ENCODE measurements at places on chromosomes 16 and 17.

DNA sequence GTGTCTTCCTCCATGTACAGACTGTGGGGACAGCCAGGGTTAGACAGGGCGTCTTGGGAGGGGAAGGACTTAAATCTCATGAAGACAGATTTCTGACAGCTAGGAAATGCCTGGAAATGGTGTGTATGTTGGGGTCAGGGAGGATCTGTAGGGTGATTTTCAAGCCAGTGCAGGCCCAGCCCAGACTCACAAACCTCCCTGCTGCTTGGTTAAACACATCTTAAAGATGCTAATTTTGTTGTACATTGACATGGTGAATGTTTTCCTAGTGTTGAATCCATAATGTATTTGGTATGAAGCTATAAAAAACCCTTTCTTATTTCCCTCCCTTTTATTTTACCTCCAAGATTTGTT lies 238.3 kb downstream of the CCDC182 start:
- DNase-seq: no peak

GRCh38 chr17:75075597-75076336 lies 12.0 kb upstream of the SLC16A5 start:
- no peak for DNase-seq

- DNase-seq: no peak
Measured at GRCh38 chr17:16936536-16937310, 35.2 kb downstream of the TNFRSF13B start.

GRCh38 chr17:57637666-57638010 lies 107.5 kb downstream of the CCDC182 start:
- DNase-seq: no peak

GRCh38 chr16:29994600-29995323 lies 655 bp downstream of the HIRIP3 start:
- DNase-seq: no peak

GRCh38 chr17:57498443-57498842 lies 242.1 kb downstream of the MSI2 start:
- no peak for DNase-seq

DNA sequence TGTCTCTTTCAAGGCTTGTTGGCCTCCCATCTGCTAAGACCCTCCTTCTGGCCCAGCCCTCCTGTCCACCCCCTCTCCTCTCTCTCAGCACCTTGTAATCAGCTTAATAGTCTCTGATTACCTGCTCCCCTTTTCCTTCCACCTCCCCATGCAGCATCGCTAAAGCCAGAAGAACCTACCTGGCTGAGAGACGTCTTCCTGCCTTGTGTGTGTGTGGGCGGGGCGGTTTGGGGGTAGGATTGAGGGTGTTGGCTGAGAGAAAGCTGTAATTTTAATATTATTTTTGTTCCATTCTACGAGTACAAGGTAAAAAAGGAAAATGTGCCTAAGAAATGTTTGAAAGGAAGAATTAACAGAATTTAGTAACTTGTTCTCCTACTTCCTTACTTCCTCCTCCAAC lies 3.4 kb downstream of the DNAH9 start:
- DNase-seq: no peak

- DNase-seq: peak; percentile 87
Measured at GRCh38 chr16:30657866-30658730, at the start of gene FBRS. Gene FBRS, plus strand, starts transcription at chr16:30658431. Its CDS starts 1,088 bp downstream, at chr16:30659519.

DNA sequence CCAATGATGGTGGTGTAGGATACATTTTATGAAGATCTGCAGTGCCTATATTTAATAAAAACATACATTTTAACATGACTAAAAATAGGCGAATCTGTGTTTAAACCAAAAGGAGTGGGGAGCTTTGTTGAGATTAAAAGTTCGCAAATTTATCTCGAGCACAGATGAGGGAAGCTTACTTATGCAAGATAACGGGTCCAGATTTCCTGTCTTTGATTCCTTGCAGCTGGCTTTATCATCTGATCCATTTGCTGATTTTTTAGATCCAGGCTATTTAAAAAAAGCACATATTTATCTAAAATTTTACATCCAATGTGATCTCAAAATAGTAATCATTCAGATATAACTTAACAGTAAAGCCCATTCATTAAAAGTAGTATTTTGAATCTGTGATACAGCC lies 57.0 kb upstream of the INTS2 start:
- no peak for DNase-seq

DNA sequence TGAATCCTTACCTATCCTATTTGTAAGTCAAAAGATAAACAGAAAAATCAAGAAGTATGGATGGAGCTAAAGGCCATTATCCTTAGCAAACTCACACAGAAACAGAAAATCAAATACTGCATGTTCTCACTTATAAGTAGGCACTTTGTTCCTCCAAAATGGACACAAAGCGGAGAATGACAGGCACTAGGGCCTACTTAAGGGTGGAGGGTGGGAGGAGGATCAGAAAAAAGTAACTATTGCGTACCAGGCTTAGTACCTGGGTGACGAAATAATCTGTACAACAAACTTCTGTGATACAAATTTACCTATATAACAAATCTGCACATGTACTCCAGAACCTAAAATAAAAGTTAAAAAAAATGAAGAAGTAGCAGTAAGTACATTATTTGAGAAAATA lies 164.3 kb downstream of the PARN start:
- no peak for DNase-seq

DNA sequence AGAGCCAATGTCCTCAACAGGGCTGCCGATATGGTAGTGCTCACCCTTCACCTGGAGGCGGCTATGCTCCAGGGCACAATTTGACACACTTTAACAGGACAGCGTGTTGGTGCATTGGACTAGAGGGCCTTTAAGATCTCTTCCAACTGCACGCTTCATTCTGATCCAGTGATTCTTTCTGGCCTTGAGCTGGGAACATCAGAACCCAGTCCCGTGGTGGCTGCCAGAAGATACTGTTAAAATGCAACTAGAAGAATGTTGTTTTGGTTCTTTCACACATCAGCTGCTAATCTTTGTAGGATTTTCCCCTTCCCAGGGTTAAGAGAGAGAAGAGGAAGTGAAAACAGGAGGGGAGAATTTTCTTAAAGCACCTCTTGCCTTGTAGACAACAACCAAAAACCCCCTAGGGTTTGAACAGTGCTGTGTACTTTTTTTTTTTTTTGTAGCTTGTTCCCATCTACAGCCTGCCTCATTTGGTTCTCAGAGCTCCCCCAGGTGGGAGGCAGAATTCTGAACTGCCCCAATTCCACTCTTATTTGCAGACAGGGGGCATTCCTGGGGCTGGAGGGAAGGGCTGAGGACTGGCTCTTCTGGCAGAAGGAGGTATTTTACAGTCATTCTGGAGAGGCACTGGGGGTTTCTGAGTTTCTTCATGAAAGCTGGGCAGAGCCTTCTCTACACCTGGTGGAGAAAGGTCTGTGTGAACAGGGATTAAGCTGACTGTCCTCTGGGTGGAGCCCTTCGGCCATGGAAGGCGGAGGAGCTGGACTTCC lies 32.4 kb downstream of the SMARCE1 start:
- DNase-seq: peak; percentile 88

GRCh38 chr17:15969463-15969862 lies 24.5 kb downstream of the ADORA2B start:
- no peak for DNase-seq

- no peak for DNase-seq
Measured at GRCh38 chr17:21090902-21091618, 35.7 kb upstream of the DHRS7B start.

- no peak for DNase-seq
Measured at GRCh38 chr17:32719689-32720088, 157.2 kb downstream of the MYO1D start.

DNA sequence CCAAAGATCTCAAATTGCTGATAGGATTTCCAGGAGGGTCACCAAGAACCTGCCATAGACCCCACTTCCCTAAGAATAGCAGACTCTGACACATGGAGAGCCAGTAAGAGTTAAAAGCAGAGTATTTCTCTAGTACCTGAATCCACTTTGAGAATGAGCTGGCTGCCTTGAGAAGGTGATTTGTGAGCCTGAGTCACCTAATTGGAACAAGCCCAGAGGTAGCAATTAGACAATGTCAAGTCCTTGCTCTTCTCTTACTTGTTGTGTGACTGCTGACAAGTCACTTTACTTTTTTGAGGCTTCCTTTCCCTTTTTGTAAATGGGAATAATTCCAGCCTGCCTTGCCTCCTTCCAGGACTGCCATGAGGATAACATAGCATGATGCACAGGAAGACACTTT lies 76.1 kb upstream of the ASIC2 start:
- DNase-seq: no peak

DNA sequence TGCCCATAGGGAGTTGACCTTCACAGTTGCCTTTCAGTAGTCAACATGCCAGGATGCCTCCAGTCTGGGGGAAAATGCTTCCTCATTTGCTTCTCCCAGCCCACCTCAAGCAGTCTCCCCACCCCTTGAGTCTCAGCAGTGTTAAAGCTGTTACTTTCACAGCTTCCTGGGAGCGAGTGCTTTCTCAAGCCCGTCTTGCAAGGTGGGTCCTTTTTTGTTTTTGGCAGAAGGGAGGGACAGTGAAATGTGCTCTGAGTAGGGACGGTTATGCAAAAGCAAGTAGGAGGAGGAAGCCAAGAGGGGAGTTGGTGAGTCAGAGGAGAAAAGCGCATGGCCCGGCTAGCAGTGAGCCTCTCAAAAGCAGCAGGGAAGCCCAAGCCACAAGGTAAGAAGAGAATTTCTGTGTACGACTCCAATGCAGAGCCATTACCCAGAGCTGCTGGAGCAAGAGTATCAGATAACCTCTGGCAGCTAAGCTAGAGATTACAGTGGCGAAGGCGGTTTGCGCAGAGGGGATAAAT lies at the start of gene CHST4:
CHST4 (plus strand) TSS at position 316 of the 521 bp plus-strand sequence. CDS start 10,252 bp downstream, outside the sequence.
- peak; percentile 56 for DNase-seq

DNA sequence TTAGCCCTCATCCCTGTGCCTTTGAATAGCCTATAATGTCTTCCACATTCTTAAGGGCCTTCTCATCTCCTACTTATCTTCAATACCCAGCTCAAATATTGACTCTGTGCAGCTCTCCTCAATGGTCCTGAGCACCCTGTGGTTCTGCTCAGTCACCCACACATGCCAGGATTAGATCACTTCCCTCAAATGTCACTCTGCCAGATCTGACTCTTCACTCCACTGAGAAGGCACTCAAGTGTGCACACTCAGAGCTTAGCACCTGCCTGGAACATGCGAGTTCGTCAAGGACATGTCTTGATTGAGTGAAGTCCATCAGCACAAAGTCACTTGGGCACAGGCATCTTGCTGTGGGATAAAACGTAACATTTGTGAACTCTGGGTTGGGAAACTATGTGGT lies 404.8 kb downstream of the CDH13 start:
- DNase-seq: no peak

- no peak for DNase-seq
Measured at GRCh38 chr16:48244863-48245195, 729 bp downstream of the LONP2 start.

DNA sequence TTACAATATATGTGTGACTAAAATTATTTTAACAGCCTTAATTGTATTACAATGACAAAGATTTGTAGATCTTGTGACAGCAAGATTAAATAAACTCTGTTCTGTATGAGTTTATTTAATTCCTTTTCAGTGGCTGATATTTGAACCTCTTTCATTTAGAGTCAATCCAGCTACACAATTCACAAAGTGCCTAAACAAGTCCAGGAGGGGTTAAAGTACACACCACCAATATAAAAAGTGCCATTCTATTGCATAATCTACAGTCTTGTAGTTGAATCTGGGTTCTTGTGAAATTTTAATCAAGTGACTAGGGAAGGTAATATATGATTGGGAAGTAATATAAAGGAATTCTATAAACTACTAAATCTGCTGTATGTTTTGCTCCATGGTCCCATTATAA lies 3.9 kb upstream of the NFAT5 start:
- DNase-seq: no peak

GRCh38 chr16:22050963-22051362 lies 41.4 kb upstream of the VWA3A start:
- no peak for DNase-seq

- no peak for DNase-seq
Measured at GRCh38 chr17:71176928-71177443, 943.8 kb upstream of the SOX9 start.

DNA sequence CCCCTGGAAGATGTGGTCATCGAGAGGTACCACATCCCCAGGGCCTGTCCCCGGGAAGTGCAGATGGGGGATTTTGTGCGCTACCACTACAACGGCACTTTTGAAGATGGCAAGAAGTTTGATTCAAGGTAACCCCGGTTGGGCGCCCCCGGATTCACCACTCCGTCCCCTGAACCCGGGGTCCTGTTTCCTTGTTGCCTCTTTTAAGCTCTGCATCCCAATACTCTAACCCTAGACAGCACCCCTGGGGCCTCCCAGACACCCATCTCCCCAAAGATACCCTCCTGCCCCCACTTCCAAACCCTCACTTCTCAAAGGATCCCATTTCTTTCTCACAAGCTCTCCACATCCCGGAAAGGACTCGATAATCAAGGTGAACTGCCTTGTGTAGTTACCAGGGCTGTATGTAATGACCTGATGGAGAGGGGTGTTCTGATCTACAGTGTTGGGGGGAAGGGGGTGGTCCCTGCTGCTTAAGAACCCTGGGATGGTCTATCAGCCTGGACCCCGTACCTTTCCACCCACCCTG lies 412 bp downstream of the FKBP10 start:
- no peak for DNase-seq

DNA sequence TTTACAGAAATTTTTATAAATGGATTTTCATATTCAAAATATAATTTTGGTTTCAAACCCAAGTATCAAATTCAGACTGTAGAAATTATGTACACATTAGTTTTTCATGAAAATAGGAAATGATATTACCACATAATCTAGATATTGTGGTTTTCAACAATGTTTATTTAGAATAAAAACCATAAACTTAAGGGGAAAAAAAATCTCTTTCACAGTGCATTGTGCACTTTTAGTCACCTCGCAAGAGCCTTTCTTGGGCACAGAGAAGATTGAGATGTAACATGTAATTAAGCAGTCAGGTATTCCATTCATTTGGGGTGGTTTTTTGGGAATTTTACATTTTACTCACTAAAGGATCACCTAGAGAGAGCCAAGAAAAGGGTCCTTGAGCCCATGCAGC lies 104.0 kb downstream of the TANC2 start:
- DNase-seq: no peak

- DNase-seq: no peak
Measured at GRCh38 chr17:66143657-66144282, 48.2 kb downstream of the CEP112 start.

GRCh38 chr17:79930062-79930876 lies 91.0 kb upstream of the CBX4 start:
- no peak for DNase-seq

DNA sequence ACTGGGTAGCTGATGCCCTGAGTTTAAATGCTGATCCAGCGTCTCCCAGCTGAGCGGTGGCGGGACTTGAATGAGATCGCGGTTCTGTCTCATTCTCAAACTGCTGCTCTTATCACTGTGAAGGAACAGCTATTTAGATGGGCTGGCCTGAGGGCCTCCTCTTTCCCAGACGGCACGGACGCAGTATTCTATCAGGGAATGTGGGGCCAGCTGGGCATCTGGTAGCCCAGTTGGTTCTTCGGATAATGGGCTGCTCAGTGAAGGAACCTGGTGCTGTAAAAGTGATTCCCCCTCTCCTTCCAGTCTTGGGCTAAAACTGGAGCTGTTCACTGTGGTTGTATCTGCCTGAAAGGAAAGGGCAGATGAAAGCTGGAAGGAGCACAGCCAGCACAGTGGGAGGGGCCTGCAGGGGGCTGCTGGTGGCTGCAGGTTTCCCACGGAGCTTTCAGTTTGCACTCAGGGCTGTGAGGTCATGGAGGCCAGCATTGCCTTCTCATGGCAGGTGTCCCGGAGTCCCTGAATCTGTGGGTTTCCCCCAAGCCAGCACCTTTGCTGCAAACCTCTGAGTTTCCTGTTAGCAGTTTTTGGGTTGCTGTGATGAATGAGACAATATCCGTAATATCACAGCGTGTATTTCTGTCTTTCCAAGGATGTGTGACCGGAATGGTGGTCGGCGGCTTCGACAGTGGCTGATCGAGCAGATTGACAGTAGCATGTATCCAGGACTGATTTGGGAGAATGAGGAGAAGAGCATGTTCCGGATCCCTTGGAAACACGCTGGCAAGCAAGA lies 3.6 kb downstream of the IRF8 start:
- no peak for DNase-seq

Data from 8988T (cell line).